Head of caudate nucleus (tissue), 42 donors: ENCODE measurements at places on chromosomes 12 and 14.
A peak's percentile ranks its signal among the peaks of the same experiment; 100 is the strongest.

- DNase-seq, result no peak
Observed at GRCh38 chr14:39884091-39884490, 451.9 kb upstream of the FBXO33 start.

DNA sequence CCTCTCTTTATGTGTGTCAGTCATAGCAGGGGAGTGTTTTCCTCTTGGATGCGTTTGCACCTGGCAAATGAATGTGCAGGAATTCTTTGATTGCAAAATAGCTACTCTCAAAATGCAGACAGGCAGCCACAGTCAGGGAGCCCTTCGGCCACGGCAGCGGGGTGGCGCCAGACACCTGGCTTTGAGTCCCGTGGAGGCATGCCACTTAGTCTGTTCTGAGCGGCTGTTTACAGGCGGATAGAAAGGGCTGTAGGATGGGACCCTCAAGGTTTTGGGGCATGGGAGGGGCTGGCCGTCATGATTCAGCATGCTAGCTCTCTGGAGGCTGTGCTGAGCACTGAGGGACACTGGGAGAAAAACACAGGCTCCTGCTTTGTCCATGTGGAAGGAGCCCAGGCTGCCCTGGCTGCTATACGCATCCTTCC, 117.1 kb downstream of the SLC25A47 start:
- DNase-seq, result peak; percentile 83

- no peak for DNase-seq
Observed at GRCh38 chr14:26370115-26370514, 227.7 kb downstream of the NOVA1 start.

- no peak for DNase-seq
Observed at GRCh38 chr12:132427999-132428935, 61.7 kb upstream of the FBRSL1 start.

DNA sequence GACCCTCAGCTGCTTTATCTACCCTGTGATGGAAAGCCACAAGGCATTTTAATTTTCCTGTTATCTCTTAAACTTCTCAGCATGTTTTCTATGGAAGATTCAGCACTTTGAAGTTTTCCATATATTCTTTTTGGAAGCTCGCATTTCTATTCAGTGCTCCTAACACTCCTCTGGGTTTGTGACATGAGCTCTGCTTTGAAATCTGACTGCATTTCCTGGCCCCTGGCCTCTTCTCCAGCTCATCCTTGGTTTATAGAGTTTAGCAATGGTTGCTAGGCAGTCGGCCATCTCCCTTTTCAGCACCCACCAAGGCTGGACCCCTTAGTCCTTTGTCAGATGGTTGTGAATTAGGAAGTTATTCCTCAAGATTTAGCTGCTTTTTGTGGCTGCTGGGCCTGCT, 150.6 kb downstream of the KCNA5 start:
- no peak for DNase-seq
